ENCODE measurements at places on chromosomes 1 and 21. TPM values are rescaled to one million over a fixed set of nuclear protein-coding genes. Genes with fewer than 3 reads are reported as not detected.

CELA2B gene
- total RNA-seq = not detected

RAB3B gene
- 16.3 TPM for total RNA-seq

NBPF3 gene
- 1.8 TPM for total RNA-seq

DCAF8 gene
- 93.4 TPM for total RNA-seq

ARHGEF2 gene
- total RNA-seq = 106 TPM

PSMG1 gene
- 41.8 TPM for total RNA-seq

S100A7 gene
- not detected for total RNA-seq

MSH4 gene
- total RNA-seq = 0.10 TPM

TRNP1 gene
- total RNA-seq = 13.3 TPM

ATP1A2 gene
- total RNA-seq = not detected

BCAN gene
- total RNA-seq = 0.10 TPM

PTPRU gene
- total RNA-seq = 3.6 TPM
